Smooth muscle cell of bladder (primary cell): ENCODE measurements at places on chromosomes 12 and 14. TPM values are rescaled to one million over a fixed set of nuclear protein-coding genes. Genes with fewer than 3 reads are reported as not detected.

The TAS2R9 gene
- not detected in 2 replicates for total RNA-seq

The C12orf50 gene
- under 0.01 TPM in 1 of 2 replicates, not detected in the other for total RNA-seq

The ACVRL1 gene
- 19.8 and 34.7 TPM in 2 replicates for total RNA-seq

The KRT77 gene
- not detected in 2 replicates for total RNA-seq

The CLECL1 gene
- total RNA-seq, result not detected in 2 replicates

The INSM2 gene
- total RNA-seq, result not detected in 2 replicates
